ENCODE measurements at places on chromosomes 13 and 19.

DNA sequence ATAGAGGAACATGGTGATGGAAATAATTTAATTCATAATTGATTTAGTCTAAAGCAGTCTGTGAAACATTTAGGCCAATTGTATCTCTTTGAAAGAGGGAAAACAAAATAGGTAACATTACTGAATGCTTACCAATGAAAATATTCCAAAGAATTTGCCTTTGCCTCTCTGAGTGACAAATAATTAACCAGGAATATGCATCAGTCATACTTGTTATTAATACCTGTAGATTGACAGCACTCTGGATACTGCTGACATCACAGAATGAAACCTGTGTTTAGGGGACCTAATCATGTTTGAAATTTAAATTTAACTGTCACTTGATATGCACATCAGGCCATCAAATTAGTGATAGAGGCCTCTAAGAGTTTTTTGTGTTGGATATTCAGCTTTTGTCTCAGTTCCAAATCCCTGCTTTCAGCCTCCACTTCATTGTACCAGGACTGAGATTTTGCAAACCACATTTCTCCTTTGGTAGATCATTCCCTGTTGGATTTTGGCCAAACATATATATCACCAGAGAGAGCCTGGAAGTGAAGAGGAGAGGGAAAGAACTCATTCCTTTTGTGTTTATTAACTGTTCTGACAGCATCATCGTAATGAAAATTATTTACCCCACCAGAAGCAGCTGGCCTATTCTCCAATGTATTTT, 64.8 kb upstream of the KLHL1 start:
- no peak for DNase-seq

GRCh38 chr19:3543150-3544057, 4.4 kb downstream of the TEKTIP1 start:
- DNase-seq, result no peak

- no peak for DNase-seq
Observed at GRCh38 chr13:75302071-75302698, 179.8 kb downstream of the TBC1D4 start.

DNA sequence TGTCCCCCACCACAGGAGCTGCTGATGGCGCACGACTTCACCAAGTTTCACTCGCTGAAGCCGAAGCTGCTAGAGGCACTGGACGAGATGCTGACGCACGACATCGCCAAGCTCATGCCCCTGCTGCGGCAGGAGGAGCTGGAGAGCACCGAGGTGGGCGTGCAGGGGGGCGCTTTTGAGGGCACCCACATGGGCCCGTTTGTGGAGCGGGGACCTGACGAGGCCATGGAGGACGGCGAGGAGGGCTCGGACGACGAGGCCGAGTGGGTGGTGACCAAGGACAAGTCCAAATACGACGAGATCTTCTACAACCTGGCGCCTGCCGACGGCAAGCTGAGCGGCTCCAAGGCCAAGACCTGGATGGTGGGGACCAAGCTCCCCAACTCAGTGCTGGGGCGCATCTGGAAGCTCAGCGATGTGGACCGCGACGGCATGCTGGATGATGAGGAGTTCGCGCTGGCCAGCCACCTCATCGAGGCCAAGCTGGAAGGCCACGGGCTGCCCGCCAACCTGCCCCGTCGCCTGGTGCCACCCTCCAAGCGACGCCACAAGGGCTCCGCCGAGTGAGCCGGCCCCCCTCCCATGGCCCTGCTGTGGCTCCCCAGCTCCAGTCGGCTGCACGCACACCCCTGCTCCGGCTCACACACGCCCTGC, 4.4 kb upstream of the NOP53 start:
- no peak for DNase-seq

GRCh38 chr19:18443406-18443805, 5.5 kb upstream of the ISYNA1 start:
- DNase-seq, result no peak

GRCh38 chr13:75829830-75830229, 193.7 kb downstream of the LMO7 start:
- no peak for DNase-seq

DNA sequence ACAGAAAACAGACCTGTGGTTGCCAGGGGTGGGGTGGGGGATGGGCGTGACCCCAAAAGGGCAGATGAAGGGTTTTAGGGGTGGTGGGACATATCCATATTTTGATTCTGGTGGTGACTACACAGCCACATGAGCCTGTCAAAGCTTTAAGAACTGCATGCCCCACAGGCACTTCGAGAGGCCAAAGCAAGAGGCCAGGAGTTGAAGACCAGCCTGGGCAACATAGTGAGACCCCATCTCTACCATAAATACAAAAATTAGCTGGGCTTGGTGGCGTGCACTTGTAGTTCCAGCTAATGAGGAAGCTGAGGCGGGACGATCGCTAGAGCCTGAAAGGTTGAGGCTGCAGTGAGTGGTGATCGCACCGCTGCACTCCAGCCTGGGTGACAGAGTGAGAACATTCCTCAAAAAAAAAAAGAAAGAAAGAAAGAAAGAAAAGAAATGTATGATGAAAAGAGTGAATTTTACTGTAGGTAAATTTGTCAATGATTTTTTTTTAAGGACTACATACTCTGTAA, 18.9 kb upstream of the BCL3 start:
- DNase-seq, result no peak

DNA sequence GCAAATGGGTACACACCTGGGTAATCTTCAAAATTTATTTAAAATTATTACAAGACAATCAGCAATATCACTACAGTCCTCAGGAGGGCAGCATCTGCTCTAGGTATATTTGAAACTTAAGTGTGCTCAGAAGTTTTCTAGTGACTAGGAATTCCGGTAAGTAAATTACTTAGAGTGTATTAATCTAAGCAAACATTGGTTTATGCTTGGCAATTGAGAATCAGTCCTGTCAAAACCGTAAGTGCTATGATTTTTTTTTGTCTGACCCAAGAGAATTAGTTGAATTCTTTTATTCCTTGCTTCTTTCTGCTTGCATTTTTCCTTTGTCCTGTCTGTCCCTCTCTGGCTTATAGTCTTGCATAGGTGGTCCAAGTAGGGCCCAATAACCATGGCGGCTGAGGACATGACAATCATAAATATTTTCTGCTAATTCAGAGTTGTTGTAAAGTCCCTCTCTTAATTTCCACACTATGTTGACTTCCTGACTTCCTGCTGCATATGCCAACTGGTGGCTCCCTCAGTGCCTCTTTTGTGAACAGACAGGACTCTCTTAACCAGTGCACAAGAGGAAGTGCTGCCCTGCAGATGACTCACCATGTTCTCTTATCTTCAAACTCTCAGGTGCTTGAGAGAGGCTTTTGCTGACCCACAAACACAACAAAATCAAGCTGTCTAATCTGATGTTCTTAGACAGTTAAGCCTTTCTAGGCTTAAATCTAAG, 82.2 kb downstream of the SLAIN1 start:
- DNase-seq, result no peak

- no peak for DNase-seq
Observed at GRCh38 chr13:34772881-34773280, 169.2 kb upstream of the NBEA start.

- DNase-seq, result no peak
Observed at GRCh38 chr19:31167690-31168089, 181.5 kb downstream of the TSHZ3 start.

DNA sequence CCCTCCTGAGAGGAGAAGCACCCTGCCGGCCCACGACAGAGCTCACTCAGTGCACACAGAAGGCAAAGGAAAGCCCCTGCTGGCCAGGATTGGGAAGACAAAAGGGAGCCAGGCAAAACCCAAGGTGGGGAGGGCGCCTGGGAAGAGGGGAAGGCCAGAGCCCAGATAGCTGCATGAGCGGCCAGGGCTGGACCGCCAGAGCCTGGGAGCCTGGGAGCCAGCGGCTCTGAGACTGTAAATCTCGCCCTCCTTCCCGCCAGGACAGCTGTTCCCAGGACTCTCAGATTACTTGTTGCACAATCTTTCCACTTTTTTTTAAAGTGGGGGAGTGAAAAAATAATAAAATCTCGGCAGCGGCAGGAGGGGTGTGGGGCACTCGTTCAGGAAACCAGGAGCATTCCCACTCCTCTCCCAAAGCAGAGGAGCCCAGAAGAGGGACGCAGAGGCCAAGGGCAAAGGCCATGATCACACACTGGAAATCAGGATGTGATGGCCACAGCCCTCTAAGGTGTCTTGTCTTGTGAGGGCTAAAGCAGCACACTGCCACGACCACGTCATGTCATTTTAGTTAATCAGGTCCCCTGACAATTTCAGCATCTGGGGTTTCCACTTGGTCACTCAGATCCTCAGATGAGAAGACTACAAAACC, 19.6 kb upstream of the EPHX3 start:
- no peak for DNase-seq

GRCh38 chr19:10111405-10111811, at the start of gene P2RY11:
Gene P2RY11 (plus strand): TSS chr19:10111693. CDS start chr19:10111722, 29 bp downstream.
- DNase-seq, result no peak

- DNase-seq, result no peak
Observed at GRCh38 chr13:64052521-64052920, 2636.9 kb upstream of the PCDH20 start.

GRCh38 chr13:110008816-110009215, 222.4 kb upstream of the IRS2 start:
- no peak for DNase-seq
